SK-MEL-5 (cell line): ENCODE measurements at places on chromosomes 12 and 14. TPM values are rescaled to one million over a fixed set of nuclear protein-coding genes. Genes with fewer than 3 reads are reported as not detected.

DNA sequence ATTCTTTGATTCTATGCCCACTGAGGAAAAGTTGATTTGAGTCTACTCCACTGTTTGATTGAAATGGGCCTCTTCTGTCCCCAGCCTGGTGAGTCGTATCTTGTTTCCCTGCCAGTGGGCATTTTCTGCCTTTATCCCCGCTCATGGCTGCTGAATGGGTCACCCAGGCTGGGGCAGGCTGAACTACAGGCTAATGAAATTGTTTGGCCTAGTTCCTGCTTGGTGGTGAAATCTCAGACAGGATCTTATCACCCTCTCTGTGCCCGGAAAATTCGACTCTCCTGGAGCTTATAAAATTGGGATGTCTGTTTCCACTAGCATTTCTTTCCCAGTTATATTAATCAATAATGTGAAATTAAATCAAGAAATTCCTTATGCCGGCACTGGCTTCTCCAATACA, 65.0 kb downstream of the CHST11 start:
- DNase-seq: no peak

DNA sequence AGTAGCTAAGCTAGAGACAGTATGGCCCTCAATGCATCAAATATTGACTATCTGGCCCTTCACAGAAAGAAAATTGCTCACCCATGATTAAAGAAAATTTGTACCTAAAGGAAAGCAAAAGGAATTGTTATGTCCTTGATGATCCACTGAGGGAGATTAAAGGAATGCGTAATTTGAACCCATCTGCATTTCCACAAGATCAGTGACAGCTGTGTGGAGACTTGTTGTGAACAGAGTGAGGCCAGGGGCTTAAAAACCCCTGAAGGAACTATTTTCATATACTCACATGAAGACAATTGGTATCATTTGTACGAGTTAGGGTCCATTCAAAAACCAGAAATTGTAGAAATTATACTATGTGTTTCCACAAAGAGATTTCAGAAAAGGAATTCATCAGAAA, 1908.1 kb upstream of the SEL1L start:
- DNase-seq: no peak

GRCh38 chr12:112419297-112420133, 768 bp downstream of the PTPN11 start:
- peak; percentile 62 for DNase-seq

- DNase-seq: no peak
Measured at GRCh38 chr12:79710707-79711483, 20.1 kb upstream of the PAWR start.

DNA sequence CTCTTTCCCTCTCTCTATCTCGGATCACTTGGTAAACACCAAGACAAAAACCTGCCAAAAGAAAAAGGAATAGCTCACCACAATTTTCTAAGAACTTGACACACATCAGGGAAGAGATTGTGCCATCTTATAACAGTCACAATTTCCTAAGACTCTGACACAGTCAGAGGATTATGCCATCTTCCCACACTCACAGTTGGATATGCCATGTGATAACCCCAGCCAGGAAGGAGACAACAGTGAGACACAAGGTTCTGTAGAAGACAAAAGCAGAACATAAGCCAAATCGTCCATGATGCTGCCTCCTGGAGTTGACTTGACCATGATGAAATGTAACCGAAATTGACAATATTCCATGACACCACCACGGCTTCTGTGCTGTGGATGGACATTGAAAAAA, 2.8 kb upstream of the CLEC9A start:
- DNase-seq: peak; percentile 80

DNA sequence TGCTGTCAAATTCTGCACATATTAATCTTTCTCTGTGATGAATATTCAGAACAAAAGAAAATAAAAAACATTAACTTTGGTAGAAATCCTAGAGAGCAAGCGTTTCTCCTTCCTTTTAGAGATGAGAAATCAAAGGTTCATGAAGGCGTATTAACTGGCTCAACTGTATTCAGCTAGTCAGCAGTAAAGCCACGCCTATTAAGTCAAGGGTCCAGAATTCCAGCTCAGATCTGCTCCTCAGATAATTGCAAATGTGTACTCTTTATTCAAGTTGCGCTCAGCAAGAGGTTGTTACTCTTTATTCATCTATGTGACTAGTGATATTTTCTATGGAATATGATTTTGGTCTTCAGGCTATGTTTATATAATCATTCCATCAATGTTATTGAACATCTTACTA, 13.1 kb upstream of the POC1B start:
- DNase-seq: no peak

DNA sequence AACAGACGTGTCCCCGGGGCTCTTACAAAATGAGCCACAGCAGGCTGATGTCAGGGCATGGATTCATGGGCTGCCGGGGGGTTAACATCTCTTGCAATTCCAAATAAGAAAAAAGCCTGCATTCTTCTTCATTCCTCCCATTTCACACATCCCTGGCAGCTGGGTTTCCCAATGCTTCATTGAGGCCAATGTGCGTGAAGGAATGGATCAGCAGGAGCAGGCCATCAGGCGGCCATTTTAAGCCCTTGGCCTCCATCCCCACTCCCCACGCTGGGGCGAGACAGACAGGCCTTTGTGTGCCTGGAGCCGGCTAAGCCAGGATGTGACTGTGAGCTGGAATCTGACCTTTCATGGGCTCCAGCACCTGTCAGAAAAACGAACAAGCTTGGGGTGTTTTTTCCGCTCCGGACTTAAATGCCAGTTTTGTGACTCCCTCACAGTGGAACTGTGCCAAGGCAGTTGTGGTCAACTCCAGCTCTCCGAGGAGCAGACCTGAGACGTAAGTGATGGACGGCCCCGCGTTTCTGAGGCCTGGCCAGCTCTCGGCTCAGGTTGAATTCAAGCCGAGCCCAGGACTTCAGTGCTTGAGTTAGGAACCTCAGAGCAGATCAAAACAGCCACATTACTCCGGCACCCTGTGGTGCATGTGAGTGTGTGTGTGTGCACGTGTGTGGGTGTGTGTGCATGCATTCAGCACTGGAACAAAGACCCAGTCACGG, 133.1 kb downstream of the TMEM30B start:
- peak; percentile 98 for DNase-seq

GRCh38 chr12:131353376-131353775, 357.5 kb upstream of the SFSWAP start:
- DNase-seq: no peak

DNA sequence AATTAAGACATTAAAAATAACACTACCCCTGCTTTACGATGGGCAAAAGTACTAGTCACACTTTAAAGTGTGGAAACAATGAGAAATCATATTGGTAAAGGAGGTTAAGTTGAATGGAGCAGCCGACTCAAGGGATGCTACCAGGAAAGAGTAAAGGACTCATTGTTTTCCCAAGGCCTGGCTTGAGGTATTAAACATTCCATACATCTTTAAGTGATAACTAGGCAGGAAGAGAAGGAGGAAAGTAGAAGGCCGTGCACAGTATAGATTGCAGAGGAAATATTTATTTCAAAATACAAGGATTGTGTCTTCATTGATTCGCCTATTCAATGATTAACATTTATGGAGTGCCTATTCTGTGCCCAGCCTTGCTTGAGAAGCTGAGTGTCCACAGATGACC, 20.6 kb upstream of the YARS2 start:
- no peak for DNase-seq

GRCh38 chr12:117114784-117115183, 15.6 kb upstream of the TESC start:
- no peak for DNase-seq

GRCh38 chr12:2641207-2641606, 153.6 kb upstream of the FKBP4 start:
- peak; percentile 26 for DNase-seq

GRCh38 chr14:61372842-61373555, 51.6 kb downstream of the PRKCH start:
- no peak for DNase-seq

- no peak for DNase-seq
Measured at GRCh38 chr12:50934981-50935807, 17.1 kb upstream of the HIGD1C start.

GRCh38 chr14:65177551-65177950, 75.2 kb upstream of the MAX start:
- no peak for DNase-seq

GRCh38 chr14:20699931-20700330, 11.4 kb downstream of the ANG start:
- no peak for DNase-seq

DNA sequence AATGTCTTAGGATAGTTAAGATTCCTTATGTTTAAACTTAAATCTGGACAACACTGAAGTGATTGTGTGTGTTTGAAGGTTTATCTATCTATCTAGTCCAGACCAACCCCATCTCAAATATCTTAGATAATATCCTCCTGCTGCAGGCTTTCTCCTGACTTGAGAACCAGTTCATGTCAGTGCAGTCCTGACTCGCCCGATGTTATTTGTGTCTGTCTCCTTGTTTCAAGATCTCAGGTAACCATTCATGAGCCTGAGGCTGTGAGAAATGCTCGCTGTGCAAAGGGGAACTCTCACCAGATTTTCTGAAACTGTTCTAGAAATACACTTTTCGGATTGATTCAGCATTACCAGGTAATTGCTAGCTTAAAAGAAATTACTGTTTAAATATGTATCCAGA, 356.2 kb downstream of the SNAPC1 start:
- no peak for DNase-seq

GRCh38 chr12:108447168-108447832, 67.8 kb upstream of the FICD start:
- DNase-seq: no peak

Gene PLEKHG3
- 28.4 and 31.2 TPM in 2 replicates for total RNA-seq

Gene SPSB2
- total RNA-seq: 6.4 and 8.3 TPM in 2 replicates

Gene CCDC196
- not detected in 2 replicates for total RNA-seq

Gene CLECL1
- not detected in 2 replicates for total RNA-seq

Gene NUBPL
- total RNA-seq: 20.0 and 20.1 TPM in 2 replicates

Gene SPTB
- total RNA-seq: 0.05 TPM in 1 of 2 replicates, not detected in the other

Gene TPPP2
- not detected in 2 replicates for total RNA-seq

Gene CCDC175
- total RNA-seq: not detected in 2 replicates

Gene SMOC1
- 0.08 TPM in 1 of 2 replicates, not detected in the other for total RNA-seq
